ENCODE measurements at places on chromosomes 12 and 14.

DNA sequence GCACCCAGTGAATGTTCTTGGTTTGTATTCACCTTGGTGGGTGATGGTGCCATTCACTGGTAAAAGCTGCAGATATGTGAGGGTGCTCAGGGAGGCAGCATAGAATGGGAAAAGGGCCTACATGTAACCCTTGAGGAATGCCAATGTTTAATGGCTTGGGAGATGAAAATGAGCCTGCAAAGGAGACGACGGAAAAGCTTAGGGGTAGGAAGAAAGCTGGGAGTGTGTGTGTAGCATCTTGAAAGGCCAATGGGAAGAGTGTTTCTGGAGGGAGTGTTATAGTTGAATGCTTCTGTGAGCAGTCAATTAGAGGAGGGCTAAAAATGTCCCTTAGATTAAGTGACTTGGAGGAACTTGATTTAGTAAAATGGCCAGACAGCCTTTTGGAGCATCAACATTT lies 24.9 kb downstream of the PPM1A start:
- DNase-seq = no peak

- DNase-seq = no peak
Measured at GRCh38 chr12:116636608-116637519, 77.7 kb downstream of the MAP1LC3B2 start.

DNA sequence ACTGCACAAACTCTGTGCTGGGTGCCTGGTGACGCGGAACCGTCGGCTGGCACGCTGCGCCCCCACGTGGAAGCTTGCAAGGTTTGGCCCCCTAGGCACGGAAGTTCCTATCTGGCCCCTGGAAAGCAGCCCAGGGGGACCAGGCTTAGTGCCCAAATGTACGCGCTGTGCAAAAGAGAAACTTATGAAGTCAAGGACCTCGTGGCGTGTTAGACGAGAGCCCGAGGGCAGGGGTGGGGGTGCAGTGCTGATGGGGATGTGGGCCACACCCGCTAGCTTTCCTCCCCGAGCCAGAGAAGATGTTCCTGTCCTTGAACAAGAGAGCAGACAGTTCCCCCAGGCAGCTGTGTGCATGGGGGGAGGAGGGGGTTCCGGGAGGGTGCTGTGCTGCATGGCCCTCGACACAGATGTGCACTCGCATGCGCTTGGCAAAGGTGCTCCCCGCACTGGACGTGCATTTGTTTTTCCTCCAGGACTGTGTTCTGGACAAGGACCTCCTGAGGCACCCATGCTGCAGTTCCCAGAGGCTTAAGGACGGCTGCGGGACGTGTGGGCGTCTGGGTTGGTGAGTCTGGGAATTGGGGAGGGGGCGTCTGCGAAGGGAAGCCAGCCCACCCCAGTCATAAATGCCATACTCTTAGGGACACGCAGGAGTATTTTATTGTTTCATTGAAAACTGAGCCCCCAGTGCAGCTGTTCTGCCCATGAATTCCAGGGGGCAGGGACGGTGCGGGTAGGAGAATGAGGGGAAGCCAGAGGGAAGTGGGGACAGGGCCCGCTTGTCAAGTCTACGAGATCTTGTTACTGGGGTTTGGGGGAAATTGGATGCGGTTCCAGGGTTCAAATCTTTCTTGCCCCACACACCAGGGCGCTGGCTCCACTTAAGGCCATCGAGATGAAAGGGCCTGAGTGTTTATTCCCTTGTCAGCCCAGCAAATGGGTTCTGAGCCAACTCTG lies 80.0 kb downstream of the NTF3 start:
- DNase-seq = no peak

DNA sequence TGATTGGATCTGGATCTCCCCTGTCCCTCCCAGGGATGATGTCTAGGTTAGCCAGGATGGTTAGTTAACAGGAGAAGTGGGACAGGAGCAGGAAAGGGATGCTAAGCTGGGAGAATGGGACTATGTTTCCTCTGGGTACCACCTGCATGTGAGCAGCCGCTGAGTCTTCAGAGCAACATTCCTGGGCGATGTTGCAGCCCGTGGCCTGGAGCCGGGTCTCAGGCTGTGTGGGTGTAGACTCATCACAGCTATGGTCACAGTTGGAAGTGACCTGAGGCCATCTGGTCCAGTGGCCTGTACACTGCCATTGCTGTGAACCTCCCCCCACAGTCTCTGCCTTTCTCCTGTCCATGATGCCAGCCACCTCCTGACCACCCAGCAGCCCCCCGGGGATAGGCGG lies 422.6 kb downstream of the DPF3 start:
- no peak for DNase-seq

DNA sequence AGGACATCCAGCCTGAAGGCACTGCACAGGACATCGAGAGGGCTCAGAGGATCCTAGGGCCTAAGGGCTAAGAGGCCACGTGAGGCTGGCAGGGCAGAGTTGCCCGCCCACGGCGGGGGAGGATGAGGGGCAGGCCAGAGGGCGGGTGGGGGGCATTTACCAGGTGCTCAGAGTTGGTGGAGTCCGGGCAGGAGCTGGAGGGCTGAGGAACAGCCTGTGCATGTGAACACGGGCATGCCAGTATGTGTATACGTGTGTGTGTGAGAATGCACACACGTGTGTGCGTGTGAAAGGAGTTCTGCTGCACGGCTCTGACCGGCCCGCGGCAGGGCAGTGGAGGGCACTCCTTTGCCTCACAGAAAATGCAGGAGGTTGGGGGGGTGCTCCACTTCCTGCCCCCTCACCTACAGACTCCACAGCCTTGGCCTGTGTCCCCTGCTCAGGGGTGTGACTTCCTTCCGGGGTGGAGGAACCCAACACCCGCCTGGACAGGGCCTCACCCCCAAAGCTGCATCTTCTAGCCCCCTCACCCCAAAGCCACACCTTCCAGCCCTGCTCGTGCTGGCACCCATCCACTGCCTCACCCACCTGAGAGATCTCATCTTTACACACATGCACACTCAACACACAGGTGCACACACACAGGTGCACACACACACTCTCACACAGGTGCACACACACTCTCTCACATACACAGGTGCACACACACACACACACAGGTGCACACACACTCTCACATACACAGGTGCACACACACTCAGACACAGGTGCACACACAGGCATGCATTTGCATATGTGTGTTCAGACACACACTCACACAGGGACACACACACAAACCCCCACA lies 11.8 kb upstream of the GPR132 start:
- DNase-seq = no peak

Data from effector memory CD8-positive, alpha-beta T cell (primary cell).